Activated CD8-positive, alpha-beta memory T cell treated with anti-CD3 and anti-CD28 coated beads for 48 hours (primary cell): ENCODE measurements at places on chromosomes 13 and 19.

DNA sequence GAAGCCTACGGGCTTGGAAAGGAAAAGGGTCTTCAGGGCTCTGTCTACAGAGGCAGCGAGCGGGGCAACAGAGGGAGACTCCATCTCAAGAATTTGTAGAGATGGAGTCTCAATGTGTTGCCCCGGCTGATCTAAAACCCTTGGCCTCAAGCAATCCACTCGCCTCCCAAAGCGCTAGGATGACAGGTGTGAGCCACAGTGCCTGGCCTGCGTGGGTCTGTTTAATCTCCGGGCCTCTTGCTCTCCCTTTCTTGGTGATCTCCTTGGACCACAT, 8.1 kb downstream of the RPS9 start:
- no peak for DNase-seq

DNA sequence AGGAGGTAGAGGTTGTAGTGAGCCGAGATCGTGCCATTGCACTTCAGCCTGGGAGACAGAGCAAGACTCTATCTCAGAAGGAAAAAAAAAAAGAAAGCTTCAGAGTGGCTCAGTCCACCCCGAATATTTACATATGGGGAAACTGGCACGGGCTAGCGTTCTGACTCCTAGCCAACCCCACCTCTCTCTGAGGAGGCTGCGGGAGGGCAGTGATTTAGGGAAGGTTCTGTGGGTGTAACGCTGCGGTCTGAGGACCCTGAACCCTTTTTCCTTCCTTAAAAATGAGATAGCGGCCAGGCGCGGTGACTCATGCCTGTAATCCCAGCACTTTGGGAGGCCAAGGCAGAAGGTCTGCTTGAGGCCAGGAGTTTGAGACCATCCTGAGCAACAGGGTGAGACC, 5.0 kb downstream of the LRRC25 start:
- no peak for DNase-seq

DNA sequence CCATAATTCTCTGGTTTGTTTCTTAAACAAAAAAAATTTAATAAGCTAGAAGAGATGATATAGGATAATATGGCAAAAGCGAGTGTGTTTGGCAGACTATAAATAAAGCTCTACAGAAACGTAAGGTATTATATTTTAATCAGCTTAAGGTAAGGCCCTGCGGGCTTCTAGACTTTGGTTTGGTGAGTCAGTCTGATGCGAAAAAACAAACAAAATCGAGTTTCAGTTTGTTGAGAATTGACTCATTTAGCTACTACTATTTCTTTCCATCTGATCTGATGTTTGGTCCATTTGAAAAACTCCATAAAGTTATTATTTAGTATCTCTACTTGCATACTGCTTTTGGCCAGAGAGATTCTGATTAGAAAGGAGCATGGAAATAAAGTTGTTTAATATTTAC, 138.0 kb downstream of the MIPEP start:
- DNase-seq = no peak

DNA sequence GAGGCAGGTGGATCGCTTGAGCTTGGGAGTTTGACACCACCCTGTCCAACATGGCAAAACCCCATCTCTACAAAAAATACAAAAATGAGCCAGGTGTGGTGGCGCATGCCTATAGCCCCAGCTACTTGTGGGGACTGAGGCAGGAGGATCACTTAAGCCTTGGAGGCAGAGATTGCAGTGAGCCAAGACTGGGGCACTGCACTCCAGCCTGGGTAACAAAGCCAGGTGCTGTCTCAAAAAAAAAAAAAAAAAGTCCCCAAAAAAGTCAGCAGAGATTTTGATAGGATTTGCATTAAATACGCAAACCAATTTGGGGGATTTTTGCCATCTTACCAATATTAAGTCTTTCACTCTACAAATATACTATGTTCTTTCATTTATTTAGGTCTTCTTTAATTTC, 21.7 kb upstream of the RPL21 start:
- DNase-seq = no peak

- DNase-seq = no peak
These were observed 823 bp downstream of the TLE5 start for GRCh38 chr19:3061182-3062161.

GRCh38 chr19:47469363-47469700, 2.4 kb downstream of the SLC8A2 start:
- DNase-seq = no peak

DNA sequence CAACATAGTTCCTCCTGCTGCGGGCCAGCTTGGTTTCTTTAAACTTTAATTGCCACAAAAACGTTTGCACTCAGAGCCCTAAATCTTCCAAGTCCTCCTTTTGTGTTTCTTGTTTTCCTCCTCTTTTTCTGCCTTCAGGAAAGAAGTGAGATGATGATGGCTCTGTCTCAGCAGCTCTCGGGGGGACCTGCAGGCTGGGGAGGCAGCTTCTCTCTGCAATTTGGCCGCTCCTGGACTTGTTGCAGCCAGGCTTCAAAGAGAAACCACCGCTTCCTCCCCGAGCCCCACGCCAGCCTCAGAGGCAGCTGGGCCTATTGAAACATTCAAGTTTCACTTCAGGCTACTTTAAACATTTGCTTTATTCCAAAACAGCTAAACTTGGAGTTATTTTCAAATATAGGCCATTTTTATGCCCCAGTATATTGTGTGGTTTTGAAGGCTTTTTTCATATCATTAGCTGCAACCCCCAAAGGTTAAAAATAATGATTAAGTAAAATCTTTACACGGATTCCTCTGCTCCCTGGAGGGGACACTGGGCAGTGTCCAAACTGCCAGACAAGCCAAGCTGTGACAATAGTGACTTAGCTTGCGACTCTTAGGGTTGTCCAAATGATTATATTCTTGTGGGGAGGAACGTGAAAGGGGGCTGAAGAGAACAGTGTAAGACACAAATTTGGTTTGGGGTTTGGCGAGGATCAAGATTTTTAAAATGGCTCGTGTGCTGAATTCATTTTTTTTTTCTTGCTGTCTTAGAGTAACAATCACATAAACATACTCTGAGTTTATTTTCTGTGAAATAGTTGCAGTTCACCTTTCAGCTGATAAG, 330.8 kb downstream of the DLEU7 start:
- peak; percentile 14 for DNase-seq

- DNase-seq = no peak
These were observed 38.7 kb upstream of the ZNF254 start for GRCh38 chr19:24048261-24048660.

- no peak for DNase-seq
These were observed 6.1 kb downstream of the HAUS8 start for GRCh38 chr19:17069193-17069592.

- no peak for DNase-seq
These were observed at the start of gene MLNR for GRCh38 chr13:49220036-49220855. Gene MLNR, plus strand, starts transcription at chr13:49220338. Its CDS starts 0 bp downstream, at chr13:49220338.

DNA sequence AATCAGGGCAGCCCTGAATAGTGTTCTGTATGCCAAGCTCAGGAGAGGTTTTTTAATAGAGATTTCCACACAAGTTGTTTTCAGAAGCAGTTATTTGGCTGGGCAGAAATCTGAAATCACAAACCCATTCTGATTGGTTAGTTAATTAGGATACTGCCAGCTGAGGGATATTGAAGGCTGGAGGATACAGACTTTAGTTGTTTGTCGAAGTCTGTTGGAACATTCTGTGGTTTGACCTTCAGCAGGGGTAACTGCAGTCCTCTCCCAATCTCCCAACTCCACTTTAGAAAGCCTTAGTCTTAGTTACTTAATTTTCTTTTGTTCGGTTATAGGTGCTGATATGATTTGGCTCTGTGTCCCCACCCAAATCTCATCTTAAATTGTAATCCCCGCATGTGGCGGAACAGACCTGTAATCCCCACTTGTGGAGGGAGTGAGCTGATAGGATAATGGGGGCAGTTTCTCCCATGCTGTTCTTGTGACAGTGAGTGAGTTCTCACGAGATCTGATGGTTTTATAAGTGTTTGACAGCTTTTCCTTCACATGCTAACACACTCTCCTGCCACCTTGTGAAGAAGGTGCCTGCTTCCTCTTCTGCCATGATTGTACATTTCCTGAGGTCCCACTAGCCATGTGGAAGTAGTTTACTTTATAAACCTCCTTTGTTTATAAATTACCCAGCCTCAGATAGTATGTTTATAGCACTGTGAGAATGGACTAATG, 169.2 kb downstream of the GPC5 start:
- no peak for DNase-seq

DNA sequence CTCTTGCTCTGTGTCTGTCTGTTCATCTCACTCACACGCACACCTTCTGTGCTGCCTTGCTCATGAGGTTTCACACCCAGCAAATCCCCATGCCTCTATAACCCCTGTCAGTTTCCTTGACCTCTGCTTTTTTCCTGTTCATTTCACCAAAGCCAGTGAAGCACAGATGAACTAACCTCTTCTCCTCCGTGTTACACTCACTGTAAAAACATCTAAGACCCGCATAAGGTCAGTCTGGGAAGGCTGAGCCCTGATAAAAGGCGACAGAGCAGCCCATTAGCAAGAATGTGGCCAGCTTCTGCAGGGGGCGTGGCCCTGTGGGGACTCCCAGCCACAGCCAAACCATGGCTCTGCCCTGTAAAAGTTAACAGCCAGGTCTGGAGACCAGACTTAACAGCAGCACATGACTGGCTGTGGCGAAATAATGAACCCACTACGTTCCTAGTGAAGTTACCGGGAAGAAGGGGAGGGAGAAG, 42.8 kb upstream of the NPAS1 start:
- DNase-seq = no peak
